ENCODE measurements at places on chromosomes 1 and 21. TPM values are rescaled to one million over a fixed set of nuclear protein-coding genes. Genes with fewer than 3 reads are reported as not detected.

Gene CR1L
- not detected for total RNA-seq

Gene SLC2A5
- 0.39 TPM for total RNA-seq

Gene UQCRHL
- 1.4 TPM for total RNA-seq

Gene FAM72A
- total RNA-seq, result 24.7 TPM

Gene ZNF697
- 0.69 TPM for total RNA-seq

Gene TIE1
- total RNA-seq, result 0.25 TPM

Gene CRP
- total RNA-seq, result not detected

Gene SLC25A34
- 1.6 TPM for total RNA-seq

Gene PROX1
- total RNA-seq, result not detected

Gene VASH2
- 0.64 TPM for total RNA-seq

Gene OR2AK2
- 0.20 TPM for total RNA-seq

Gene ADAMTS4
- total RNA-seq, result 2.4 TPM

Gene NT5C1A
- 1.1 TPM for total RNA-seq

Gene C1orf116
- total RNA-seq, result not detected

Gene OPRD1
- total RNA-seq, result not detected

Gene FCGR1A
- total RNA-seq, result not detected

Gene VAV3
- 2.0 TPM for total RNA-seq

Gene CACHD1
- 0.17 TPM for total RNA-seq

Gene PAQR7
- total RNA-seq, result 1.8 TPM

Gene KCNN3
- total RNA-seq, result 0.07 TPM

Gene CLDN14
- not detected for total RNA-seq

Gene WNT4
- total RNA-seq, result not detected

Gene NECTIN4
- total RNA-seq, result not detected

Gene PDC
- total RNA-seq, result not detected

Gene KCNA2
- 10.7 TPM for total RNA-seq

Gene COL18A1
- total RNA-seq, result 7.8 TPM

Data from T-helper 1 cell treated with Interleukin-12 subunit alpha and Interleukin-12 subunit beta and Interleukin-4 antibody, amounts not matched to agents 30 ng/mL and 1 ng/mL, for 36 hours (primary cell).